ENCODE measurements at places on chromosomes 12 and 14.

GRCh38 chr14:64279704-64280668 lies 14.2 kb downstream of the ESR2 start:
- no peak for DNase-seq

DNA sequence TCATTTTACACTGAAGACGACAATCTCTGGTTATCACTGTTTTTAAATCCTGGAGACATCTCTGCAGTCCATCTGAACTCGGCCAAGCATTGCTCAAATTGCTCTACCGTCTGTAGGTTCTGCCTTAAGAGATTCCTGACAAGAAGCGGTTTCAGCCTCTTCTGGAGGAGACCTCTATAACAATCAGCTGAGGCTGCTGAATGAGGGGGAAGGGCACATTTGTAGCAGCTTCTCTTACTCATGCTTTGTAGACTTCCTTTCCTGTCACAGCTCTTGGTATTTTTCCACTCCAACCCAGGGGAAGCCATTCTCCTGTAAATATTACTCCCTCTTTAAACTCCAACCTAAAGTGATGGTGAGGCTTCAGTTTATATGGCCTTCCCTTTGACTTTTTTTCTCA lies 3.0 kb downstream of the ARG2 start:
- DNase-seq: no peak

DNA sequence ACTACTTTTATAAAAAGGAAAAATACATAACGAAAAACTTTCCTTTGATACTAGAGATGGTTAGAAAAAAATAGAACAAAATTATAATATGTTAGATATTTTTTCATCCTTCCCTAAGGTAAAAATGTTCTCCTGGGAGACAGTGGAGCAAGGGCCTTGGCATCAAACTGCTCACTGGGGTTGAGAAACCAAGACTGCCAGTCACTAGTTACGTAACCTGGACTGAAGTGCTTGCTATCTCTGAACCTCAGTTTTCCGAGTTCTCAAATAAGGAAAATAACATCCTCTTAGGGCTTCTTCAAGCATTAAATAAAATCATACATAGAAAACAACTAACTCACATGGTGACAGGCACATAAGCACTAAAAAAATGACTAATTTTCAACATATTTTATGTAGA lies 48.2 kb upstream of the FRMD6 start:
- no peak for DNase-seq

- no peak for DNase-seq
Measured at GRCh38 chr12:53115112-53115890, 12.0 kb downstream of the SOAT2 start.

DNA sequence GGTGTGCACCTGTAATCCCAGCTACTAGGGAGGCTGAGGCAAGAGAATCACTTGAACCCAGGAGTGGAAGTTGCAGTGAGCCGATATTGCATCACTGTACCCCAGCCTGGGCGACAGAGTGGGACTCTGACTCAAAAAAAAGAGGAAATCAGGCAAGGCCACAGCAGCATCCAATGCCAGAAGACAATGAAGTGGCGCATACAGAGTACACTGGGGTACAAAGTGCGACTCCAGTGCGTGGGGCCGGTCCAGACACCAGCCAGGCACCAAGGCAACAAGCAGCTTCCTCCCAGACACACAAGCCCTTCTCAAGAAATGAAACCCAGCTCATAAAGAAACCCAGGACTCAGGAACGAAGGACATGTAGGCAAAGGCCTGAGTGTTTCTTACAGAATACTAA lies 28.2 kb downstream of the TTC7B start:
- no peak for DNase-seq

DNA sequence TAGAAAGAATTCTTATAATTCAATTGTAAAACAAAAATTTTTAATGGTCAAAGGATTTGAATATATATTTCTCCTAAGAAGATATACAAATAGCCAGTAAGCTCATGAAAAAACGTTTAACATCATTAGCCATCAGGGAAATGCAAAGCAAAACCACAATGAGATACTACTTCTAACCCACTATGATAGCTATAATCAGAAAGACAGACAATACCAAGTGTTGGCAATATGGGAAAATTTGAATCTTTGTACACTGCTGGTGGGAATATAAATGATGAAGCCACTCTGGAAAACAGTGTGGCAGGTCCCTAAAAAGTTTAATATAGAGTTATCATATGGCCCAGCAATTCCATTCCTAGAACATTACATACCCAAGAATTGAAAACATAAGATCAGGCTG lies 25.4 kb downstream of the RALGAPA1 start:
- DNase-seq: no peak

DNA sequence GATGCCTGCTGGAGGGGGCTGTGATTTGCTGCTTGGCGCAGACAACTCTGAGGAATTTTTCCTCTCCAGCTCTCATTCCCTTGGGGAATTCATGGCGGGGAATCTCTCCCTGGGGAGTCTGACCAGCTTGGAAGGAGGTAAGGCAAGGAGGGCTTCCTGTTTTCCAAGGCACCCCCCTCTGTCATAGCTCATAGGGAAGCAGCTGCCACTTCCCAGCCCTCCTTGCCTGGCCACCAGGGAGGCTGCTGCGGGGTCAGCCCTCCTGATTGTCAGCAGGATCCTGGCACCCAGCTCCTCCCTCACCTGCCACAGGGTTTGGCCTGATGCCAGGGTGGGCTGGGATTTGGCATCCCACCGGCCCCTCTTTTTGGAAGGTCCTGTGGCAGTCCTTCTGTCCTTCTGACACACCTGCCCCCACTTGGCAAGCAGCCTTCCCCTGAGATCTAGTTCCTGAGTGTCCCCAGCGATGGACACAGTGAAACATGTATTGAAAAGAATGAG lies 74.9 kb downstream of the TSPAN9 start:
- DNase-seq: no peak

DNA sequence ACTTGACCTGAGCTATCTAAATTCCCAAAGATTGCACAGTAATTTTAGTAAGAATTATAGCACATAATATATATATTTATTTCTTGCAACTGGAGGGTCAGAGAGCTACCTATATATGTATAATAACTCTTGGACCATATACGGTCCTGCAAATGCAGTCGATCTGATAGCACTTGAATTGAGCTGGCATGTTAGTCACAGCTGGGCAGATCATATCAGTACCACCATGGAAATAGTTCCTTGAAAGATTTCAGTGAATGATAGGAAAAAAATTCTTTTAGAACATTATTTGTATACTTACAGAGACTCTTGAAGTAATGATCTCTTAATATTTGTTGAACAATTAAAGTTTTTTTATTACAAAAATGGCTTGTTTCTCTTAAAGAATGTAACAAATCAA lies 94.5 kb upstream of the MON2 start:
- DNase-seq: no peak

DNA sequence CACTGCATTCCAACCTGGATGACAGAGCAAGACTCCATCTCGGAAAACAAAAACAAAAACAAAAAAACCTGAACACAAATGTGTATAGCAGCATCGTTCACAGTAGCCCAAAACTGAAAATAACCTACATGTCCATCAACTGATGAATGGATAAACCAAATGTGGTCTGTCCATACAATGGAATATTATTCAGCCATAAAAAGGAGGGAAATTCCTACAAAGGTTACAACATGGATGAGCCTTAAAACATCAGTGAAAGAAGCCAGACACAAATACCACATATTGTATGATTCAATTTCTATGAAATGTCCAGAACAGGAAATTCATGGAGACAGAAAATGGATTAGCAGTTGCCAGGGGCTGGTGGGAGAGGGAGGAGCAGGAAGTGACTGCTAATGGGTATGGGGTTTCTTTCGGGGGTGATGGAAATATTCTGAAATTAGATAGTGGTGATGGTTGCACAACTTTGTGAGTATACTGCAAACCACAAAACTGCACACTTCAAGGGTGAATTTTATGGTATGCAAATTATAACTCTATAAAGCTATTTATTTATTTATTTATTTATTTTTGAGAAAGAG lies 4.0 kb downstream of the MYL2 start:
- DNase-seq: no peak

GRCh38 chr14:104601786-104602185 lies 2.8 kb downstream of the TMEM179 start:
- DNase-seq: no peak

- no peak for DNase-seq
Measured at GRCh38 chr12:92605621-92606170, 97.1 kb upstream of the PLEKHG7 start.

GRCh38 chr14:89455412-89455811 lies 38.4 kb upstream of the FOXN3 start:
- no peak for DNase-seq

GRCh38 chr14:59028476-59029202 lies 159.8 kb upstream of the DAAM1 start:
- peak; percentile 17 for DNase-seq

DNA sequence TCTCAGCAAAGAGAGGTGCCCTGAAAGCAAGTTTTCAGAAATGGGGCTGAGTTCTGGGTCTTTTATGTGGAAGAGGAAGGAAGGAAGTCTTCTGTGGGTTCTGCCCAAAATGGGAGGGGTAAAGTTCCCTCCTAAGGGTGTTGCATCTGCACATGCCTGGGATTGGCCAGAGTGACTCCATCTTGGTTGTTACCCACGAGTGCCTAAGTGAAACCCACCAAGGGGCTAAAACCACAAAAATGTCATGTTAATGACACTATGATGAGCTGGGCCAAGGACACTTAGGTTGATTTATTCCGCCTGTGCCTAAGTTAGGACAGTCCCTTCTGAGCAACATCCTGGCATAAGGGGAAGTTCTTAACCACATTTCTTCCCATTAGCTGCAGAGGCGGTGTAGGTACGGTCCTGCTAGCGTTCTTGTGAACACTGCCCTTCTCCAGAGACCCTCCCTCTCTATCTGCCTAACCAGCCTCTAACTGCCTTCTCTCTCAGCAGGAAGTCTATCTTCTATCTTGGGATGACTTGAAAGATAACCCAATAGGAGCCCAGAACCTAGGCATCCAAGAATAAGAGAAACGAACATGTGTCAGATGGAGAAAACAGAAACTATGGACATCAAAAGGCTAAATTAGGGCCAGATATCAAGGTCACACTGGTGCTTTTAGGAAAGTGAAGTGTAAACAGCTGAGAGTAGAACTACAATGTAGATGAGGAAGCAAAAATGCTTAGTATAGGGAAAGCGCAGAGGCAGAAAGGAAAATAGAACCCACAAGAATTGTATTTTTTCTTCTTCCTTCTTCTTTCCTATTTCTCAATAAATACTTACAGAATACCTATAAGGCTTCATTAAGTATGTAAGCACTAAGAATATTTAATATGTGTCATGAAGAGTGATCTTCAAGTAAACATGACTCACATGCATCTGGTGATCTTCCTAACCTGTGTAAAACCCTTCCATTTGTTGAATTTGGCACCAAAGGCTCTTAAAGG lies 104.2 kb upstream of the AMN1 start:
- no peak for DNase-seq

- DNase-seq: no peak
Measured at GRCh38 chr12:46946137-46946536, 120.3 kb upstream of the SLC38A4 start.

DNA sequence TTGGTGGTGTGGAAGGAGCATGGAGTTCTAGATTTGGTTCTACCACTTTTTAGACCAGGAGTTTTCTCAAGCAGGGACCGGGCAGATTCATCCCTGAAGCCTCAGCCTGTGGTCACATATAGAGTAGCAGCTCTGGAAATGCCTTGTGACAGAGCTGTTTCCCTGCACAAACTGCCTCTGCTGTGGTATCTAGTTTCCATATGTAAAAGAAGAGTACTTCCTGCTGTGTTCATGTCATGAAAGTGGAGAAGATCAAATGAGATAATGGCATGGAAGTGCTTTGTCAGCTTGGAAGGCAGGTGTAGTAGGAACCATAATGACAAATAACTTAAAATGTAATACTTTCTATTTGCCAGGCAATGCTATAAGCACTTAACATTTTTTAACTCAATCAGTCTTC lies 26.1 kb downstream of the OTUB2 start:
- no peak for DNase-seq

GRCh38 chr14:73795974-73796373 lies 55.7 kb upstream of the PTGR2 start:
- DNase-seq: no peak

- DNase-seq: no peak
Measured at GRCh38 chr14:51201890-51202289, 38.2 kb upstream of the TMX1 start.

DNA sequence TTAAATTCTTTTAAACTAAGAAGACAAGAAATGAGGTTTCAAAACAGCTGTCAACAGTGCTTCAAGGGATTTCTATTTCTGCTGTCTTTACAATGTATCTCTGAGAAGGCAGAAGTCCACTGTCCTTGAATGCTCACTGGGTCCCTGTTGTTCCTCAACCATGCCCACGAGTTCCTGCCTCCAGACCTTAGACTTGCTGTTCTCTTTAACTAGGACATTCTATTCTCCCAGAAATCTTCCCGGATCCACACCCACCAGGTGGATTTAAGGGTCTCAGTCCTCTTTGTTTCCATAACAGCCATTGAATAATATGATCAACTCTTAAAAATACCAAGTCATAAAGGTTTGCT lies 6.7 kb upstream of the SLC41A2 start:
- DNase-seq: no peak

GRCh38 chr12:67589078-67589477 lies 59.5 kb upstream of the DYRK2 start:
- DNase-seq: no peak

GRCh38 chr12:8603286-8603685 lies 9.4 kb downstream of the AICDA start:
- DNase-seq: no peak

DNA sequence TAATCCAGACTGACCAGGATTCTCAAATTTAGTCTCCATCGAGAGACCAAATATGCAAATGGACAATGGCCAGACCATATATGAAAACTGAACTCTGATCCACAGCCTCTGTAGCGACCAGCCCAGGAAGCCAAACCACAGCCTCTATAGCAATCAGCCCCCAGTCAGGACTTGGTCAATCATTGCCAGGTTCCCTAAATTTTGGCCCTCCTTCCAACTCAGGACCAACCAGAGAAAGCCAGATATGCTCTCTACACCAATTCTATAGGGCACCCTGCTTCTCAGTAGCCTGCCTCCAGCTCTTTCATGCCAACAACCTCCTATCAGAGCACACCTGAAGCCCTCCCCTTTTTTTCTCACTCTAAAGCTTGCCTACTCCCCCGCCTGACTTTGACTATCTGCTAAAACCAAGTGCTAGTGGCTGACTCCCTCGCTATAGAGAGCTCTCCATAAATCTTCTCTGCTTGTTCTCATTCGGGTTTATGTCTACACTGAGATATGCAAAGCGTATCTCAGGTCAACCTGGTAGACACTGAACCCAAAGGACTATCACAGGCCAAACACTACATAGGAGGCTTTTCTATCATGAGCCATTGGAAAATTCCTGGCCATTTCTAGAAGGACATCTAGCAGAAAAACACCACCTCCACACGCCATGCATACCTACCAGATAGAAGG lies 110.5 kb upstream of the FUT8 start:
- DNase-seq: no peak

DNA sequence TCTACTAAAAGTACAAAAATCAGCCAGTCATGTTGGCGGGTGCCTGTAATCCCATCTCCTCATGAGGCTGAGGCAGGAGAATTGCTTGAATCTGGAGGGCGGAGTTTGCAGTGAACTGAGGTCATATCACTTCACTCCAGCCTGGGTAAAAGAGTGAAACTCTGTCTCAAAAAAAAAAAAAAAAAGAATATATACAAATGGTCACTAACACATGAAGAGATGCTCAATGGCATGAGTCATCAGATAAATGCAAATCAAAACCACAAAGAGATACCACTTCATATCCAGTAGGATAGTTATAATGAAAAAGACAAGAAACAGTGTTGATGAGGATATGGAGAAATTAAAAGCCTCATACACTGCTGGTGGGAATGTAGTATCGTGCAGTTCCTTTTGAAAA lies 33.6 kb upstream of the METAP2 start:
- DNase-seq: no peak

All from amygdala (tissue), 56 donors.